ENCODE measurements at places on chromosomes 3 and 15.

DNA sequence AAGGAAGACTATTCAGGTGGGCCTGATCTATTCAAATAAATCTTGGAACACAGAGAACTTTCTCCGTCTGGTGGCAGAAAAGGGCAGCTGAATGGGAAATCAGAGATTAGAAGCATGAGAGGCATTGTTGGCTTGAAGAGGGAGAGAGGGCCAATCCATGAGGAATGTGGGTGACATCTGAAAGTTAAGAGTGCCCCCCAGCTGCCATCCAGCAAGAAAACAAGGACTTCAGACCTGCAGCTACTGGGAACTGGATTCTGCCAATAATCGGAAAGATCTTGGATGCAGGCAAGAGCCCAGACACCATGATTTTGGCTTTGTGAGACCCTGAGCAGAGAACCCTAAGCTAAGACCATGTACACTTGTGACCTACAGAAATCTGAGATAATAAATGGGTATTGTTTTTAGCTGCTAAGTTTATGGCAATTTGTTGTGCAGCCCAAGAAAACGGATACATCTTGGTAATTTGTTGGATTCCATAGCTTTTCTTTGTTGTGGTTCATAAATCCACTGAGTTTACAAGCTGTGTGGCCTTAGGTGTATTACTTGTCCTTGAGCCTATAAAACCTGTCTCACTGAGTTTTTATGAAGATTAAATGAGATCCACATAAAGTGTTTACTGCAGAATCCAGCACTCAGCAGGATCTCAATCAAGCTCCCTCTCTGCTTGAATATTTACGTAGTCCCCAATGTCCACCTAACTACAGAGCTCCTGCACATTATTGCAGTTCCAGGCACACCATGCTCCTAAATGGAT, 82.1 kb upstream of the PRTG start:
- DNase-seq, result no peak

- no peak for DNase-seq
These were observed 37.8 kb downstream of the DLG1 start for GRCh38 chr3:197260491-197261163.

- no peak for DNase-seq
These were observed 851.1 kb downstream of the FHIT start for GRCh38 chr3:60399861-60400845.

DNA sequence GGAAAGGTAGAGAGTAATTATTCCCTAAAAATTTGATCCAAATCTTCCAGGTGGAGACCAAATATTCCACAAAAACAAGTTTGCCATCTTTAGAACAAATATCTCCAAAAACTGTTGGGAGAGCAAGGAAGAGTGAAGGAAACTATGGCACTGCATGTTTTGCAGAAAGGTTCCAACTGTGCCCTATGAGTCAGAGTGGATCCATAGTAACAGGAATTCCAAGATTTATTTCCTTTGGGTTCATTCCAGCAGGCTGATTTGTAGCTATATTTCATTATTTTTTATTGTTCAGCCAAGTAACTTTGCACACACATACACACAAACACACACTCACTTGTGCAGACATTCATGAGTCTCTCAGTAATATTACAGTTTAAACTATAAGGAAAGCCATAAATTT, 459.7 kb upstream of the EPHA6 start:
- no peak for DNase-seq

DNA sequence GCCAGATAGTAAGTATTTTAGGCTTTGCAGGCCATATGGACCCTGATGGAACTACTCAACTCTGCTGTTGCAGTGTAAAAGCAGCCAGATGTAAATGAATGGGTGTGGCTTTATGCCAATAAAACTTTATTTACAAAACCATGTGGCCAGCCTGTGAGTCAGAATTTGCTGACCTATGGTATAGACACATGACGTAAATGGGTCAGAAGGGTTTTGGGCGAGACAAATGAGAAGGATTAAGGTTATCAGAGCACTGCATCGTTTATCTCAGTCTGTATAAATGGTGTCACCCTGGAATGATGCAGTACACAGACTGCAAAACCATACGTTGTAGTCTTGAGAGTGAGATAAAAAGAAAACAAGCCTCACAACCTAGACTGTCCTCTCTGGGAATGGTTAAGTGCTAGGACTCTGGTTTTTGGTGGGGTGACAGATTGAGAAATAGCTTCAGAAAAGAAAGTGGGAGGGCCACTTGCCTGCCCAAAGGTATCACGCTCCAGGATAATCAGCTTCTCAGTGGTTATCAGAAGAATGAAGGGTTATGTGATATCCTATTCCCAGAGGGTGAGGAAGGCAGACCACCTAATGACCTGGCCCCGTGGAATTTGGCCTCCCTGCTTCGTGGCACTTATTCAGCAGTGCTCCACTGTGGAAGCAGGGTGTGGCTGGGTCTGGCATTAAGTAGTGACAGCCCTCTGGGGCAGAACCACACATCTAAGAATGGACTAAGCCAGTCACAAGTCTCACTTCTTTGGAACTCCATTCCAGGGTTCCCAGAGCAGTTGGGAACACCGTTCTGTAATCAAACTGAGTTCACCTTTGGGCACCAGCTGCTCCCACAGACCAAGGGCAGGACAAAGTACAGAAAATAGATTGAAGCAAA, 46.1 kb downstream of the ABHD5 start:
- DNase-seq, result no peak

GRCh38 chr15:29913528-29914135, 91.4 kb upstream of the TJP1 start:
- no peak for DNase-seq

DNA sequence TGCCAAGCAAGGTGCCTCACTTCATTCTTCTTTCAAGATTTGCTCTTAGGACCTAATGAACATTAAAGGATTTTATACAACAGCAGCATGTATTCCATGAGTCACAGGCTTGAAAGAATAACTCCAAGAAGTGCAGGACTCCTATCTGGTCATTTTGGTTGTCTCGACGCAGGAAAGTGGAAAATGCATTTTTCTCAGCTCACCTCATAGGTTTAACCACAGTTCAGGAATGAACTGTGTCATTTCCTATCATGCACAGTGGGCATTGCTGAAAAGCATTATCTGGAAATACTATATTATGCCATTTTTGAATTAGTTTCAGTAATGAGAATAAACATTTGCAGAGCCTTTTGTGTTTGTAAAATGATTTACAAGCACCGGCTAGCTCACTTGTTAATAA, 98.7 kb upstream of the BFSP2 start:
- DNase-seq, result no peak

DNA sequence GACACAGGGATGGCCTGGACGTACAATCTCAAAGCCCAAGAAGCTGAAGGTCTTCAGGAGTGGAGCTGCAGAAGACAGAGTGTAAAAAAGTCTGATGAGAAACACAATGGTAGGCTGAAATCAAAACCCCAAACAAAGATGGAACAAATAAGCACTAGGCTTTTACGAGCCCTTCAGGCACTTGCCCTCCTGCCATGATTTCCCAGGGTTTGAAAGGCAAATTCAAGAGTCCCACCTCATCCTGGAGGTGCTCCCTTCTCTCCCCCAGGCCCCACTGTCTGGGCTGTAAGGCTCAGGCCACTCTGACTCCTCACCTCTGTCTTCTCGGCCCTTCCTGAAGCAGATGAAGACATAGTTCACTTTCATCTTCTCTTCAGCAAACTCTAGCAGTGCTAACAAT, 86.6 kb downstream of the RBPMS2 start:
- no peak for DNase-seq

GRCh38 chr15:70632491-70633102, 130.8 kb downstream of the UACA start:
- no peak for DNase-seq

DNA sequence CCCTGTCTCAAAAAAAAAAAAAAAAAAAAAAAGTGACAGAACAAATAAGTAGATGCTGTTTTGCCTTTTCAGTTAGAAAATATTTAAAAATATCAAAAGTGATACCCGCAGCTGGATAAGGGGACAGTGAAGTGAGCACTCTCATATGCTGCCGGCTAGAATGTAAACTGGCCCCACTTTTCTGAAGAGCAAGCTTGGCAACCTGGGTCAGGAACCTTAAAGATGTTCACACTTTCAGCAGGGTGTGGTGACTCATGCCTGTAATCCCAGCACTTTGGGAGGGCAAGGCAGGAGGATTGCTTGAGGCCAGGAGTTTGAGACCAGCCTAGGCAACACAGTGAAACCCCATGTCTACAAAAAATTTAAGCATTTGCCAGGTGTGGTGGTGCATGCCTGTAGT, 17.4 kb downstream of the FSD2 start:
- no peak for DNase-seq
